ENCODE measurements at places on chromosomes 3 and 15. TPM values are rescaled to one million over a fixed set of nuclear protein-coding genes. Genes with fewer than 3 reads are reported as not detected.

DNA sequence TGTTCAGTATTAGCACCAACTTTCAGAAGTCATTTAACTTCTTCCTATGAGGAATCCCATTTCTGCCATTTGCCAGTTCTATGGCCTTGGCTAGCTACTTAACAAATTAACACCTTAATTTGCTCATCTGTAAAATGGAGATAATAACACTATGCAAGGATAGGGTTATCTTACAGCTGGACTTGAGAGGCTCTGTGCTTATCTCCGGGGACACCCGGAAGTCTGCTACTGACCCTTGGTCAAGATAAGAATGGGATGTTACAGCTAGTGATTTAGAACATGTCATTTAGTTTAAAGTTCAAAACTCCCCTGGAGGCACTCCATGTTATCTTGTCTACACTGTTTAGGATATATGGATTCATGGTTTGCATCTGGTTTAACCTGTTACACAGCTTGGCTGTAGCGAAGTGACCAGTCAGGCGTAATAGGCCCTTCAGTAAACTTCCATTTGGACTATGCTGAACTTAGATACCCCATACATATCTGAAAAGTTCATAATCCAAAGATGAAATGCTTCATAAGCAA is 156.0 kb upstream of the CD96 start:
- no peak for DNase-seq

DNA sequence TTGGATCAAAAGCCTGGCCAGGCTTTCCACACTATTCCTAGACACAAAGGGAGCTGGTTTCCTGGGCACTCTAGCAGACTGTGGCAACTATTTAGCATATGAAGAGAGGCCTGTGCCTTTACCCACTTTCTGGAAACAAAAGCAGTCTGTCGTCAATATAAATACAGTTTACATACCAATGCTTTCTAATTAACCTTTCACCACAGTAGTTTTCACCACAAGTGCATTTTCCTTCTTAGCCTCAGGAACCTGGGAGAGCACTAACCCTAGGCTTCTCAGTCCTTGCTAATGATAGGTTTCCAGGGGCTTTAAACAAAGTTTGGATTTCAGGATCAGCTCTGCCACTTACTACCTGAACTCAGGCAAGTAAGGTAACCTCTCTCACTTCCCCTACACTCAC is 499.1 kb downstream of the MAGI1 start:
- no peak for DNase-seq

DNA sequence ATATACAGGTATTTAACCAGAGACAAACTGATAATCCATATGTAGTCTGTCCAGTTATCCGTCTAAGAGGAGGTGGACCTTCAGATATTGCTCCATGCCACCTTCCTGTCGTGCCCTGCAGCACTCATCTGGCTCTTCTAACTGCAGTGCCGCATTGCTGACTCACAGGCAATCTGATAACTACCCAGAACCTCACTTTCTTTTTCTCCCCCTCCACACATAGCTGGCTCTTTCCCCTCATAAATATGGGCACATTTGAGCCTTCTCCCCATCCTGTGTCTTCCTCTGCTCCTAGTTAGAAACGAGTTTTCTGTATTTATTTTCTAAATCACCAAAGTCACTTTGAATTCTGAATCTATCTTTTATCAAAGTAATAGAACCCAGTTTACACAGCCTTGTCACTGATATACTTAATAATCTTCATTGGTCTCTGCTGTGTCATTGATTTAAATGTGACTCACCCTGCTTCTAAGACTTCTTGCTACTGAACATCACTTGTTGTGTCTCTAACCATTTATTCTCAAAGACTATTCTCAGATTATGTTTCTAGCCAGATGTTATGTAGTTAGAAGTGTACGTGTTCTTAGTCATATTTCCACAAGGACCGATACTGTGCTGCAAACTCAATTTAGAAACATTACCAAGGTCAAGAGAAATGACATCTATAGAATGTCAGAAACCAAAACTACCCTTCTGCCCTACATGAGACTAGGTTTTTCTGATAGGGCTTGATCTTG is 17.4 kb upstream of the KCNMB2 start:
- DNase-seq = no peak

DNA sequence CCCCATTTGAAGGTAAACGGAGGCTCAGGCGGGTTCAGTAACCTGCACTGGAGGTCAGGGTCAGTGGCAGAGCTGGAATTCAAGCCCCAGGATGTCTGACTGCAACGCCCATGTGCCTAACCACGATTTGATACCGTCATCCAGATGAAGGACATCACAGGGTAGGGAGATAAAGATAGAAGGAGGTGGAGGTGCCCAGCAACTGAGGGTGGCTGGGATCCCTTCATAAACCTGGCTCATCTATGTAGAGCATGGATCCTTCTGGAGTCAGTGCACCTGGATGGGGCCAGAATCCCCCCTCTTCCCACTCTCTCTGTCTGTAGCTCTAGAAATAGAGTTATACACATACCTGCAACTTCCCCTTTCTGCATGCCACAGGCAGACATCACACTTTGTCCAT is 41.3 kb downstream of the GOLGA8S start:
- DNase-seq = no peak

DNA sequence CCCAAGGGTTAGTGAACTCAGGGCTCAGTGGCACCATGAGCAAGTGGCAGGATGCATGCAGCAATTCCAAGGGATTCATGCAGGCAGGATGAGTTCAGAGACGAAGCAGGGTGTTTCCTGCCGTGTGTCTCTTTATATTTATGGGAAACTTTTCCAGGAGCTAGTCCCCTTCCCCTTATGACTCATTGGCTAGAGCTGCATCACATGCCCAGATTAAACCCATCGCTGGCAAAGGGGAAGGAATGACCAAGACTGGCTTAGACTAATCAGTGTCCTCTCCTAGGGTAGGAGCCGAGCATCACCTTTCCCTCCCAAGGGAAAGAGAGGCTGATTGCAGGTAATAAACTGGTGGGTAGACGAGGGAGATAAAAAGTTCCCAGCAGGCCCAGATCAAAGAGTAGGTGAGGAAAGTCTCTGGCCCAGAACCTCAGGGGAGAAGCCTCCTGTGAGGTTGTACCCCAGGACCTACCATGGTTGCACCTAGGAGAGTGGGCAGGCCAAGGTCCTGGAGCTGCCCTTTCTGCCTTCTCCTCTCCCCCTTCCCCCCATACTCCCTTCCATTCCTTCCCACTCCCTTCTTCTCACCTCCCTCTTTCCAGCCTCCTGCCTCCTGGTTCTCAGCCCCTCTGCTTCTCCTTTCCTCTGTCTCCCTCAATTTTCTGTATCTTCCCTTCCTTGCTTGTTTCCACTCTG is 67.8 kb upstream of the ITGA11 start:
- no peak for DNase-seq

The SLITRK3 gene
- total RNA-seq = not detected

The MUSTN1 gene
- 0.42 TPM for total RNA-seq

The BCHE gene
- total RNA-seq = 1.3 TPM

The CNTN3 gene
- total RNA-seq = 1.8 TPM

All from pancreas (tissue), 10 donors.